ENCODE measurements at places on chromosomes 4 and X.

DNA sequence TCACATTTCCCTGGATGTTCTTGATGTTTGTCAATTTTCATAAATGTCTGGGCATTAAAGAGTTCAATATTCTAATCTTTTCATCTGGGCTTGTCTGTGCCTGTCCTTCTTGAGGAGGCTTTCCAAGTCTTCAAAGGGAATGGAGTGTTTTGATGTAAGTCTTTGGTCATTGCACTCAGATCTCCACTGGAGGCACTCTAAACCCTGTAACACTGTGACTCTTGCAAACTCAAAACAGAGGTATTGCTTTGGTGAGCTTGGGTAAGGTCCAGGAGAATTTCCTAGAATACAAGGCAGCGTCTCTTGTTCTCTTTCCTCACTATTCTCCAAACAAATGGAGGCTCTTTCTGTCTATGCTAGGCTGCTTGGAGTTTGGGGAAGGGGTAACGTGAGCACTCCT lies 1118.1 kb upstream of the PABPC4L start:
- DNase-seq, result no peak

- no peak for DNase-seq
Observed at GRCh38 chr4:72666910-72667309, 97.9 kb upstream of the ADAMTS3 start.

DNA sequence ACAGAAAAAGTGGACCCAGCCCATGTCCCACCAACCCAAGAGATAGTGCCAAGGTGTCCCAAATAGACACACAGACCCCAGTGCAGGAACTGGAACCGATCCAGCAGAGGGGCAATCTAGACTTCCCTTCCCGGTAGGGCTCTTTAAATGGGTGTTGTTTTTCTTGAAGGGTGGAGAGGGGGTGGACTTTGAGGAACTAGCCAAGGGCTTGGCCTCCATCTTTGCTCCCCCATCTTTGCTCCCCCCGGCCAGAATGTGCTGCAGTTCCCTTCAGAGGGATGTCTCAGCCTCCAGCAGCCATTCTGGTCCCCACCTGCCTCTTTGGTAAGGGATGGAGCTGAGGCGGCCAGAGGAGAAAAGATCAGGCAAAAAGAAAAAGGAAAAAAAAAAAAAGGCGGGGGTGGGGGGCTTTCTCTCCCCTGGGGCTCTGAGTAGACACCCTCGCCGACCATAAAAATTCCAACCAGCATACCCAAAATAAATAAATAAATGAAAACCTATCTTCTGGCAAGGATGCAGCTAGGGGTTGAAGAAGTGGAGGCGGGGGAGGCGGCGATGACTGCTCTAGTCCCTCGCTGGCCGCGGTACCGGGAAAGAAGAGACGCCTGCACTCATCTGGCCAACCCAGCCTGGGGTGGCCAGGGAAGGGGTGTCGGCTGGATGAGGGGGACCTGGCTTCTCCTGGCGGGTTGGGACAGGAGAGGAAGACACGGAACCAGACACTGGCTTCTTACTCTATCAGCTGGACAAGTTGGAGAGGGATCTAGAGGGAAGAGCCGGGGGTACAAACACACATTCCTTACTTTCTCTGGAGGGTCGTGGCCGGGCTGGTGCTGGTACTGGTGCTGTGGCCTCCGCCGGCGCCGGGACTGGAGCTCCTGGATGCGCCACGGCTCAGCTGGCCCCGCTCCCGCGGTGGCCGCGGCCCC lies 38.5 kb upstream of the IQSEC2 start:
- no peak for DNase-seq

DNA sequence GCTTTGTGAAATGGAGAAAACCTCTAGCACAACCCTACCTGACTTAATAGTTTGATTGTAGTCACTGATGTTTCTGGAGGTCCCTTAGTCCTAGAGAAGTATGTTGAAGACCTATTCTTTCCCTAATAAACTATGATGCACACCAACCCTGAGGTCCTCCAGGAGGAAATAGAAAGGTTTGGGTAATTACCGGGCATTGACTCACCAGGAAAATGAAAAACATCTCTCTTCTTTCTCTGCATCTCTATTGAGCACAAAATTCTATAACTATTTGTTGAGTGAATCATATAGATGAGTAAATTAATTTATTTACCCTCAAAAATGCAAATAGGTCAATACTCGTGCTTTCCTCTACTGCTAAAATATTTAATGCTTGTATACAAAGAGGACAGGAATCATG lies 582.4 kb upstream of the FAM241A start:
- no peak for DNase-seq

GRCh38 chr4:85955620-85956292 lies 404.1 kb downstream of the MAPK10 start:
- no peak for DNase-seq

GRCh38 chr4:171256223-171256622 lies 557.0 kb upstream of the GALNTL6 start:
- DNase-seq, result no peak

DNA sequence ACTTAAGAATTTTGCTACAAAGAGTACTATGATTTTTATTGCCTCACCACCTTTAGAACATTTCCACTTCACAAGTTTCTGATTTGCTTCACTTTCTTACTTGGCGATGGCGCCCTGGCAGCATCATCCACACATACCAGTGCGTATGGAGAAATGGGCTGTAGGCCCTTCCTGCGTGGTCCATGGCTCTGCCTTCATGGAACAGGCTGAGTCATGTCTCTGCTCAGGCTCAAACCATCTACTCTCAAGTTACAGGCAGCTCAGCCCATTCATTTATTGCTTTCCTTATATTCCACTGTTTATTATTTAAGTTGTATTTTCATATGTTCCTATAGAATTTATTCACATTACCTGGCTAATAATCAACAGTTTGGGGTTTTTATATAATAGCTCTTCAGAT lies 21.1 kb downstream of the CASP3 start:
- no peak for DNase-seq

DNA sequence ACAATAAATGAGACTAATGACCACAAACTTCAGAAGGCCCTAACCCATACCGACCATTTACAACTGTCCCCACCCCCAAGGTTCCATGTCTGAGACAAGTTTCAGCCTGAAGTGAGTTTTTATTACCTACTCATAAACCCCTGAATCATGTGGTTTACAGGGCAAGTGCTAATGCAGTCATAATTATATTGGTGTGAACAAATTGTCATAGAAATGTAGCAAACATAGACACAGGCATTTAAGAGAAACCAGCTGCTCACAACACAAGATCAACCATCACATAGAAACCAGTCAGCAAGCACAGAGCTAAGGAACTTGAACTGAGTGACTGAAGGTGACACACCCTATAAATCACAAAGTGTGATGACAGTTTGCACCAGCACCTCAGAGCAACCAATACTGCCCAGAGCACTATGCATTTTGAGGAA lies 173.8 kb upstream of the MID1 start:
- no peak for DNase-seq

GRCh38 chrX:42128587-42128986 lies 205.2 kb upstream of the CASK start:
- no peak for DNase-seq

GRCh38 chr4:15451866-15452765 lies 17.6 kb upstream of the CC2D2A start:
- no peak for DNase-seq

- DNase-seq, result peak; percentile 3
Observed at GRCh38 chrX:108699368-108699767, 37.0 kb downstream of the IRS4 start.

GRCh38 chrX:53049127-53049517 lies 533 bp downstream of the GPR173 start:
- DNase-seq, result no peak

DNA sequence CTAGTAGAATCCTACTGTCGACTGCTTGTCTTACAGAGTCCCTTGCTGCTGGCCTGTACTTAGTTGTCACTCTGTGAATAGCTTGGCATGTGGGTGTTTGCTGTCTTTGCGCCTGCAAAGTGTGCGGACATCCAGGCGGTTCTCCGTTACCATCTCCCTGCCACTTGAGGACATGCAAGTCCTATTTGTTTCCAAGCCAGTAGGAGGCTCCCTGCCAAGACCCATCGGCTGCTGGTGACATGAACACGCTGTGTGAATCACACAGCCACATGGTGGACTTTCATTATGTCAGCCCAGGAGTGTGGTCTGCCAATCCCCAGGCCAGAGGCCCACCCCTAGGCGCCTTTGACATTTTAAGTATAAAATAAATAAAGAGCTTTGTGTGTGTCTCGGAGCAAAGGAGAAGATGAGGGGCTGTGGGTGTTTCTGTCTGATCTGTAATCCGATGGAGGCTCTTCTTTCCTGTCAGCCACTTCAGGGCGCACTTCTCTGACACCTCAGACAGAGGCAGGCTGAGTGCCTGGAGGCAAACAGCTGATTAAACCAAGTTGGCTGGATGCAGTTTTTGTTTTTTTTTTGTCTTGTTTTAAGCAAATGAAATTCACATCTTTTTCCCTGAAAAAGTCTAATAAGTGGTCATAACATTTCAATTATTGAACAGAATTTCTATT lies 51.5 kb downstream of the ALPK1 start:
- no peak for DNase-seq

- no peak for DNase-seq
Observed at GRCh38 chr4:155237567-155237966, 29.1 kb downstream of the NPY2R start.

GRCh38 chr4:78179196-78179595 lies 122.1 kb downstream of the FRAS1 start:
- no peak for DNase-seq

GRCh38 chr4:110613745-110614144 lies 9.1 kb downstream of the PITX2 start:
- DNase-seq, result no peak

DNA sequence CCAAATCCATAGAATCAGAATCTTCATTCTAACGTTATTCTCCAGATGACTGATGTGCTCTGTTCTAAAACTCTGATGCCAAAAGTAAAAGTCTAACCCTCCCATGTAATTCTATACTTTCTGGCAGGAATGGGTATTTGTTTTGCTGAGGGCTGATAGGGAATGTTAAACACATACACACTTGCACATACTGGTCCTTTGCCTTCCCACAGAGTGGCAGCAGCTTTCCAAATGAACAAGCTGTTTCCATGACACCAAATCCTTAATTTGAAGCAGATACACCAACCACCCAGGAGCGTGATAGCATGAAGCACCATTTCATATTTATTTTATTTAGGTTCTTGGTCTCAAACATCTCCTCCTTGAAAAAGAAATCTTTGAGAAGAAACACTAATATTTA lies 155.5 kb upstream of the PRDX4 start:
- no peak for DNase-seq

DNA sequence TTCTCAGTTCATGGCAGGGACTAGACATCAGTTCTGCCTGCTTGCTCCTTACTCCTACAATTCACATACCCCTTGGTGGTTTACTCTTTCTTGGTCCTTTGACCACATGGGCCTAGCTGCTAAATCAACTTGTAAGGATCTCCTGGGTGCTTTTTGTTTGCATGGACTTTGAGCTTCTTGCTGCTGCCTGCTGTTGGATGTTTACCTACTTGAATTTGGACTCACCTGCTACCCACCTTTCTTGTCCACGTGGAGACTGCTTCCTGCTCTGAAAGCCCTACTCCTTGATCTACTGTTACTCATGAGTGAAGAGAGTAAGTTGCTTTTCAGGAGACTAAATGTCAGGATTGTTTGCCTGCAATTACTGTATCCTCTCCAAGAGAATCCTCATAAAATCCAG lies 15.2 kb upstream of the ARHGAP24 start:
- DNase-seq, result no peak

DNA sequence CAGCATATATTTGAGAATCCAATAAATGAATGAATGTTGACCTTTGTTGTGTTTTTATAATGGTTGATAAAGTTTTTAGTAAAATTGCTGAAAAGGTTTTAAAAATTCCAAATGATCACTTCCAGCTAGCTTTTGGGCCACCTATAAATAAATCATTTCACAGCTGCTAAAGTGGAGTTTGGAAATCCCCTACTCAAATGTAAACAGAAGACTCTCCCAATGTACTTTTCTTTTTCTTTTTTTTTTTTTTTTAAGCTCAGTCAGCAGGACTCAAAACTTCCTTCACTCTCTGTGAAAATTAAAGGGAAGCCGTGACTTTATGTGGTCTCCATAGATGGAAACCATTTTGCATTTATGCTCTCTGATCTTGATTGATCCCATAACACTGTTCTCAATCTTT lies 45.2 kb downstream of the CXCL13 start:
- DNase-seq, result no peak

GRCh38 chr4:170652571-170652970 lies 562.8 kb upstream of the AADAT start:
- DNase-seq, result no peak

DNA sequence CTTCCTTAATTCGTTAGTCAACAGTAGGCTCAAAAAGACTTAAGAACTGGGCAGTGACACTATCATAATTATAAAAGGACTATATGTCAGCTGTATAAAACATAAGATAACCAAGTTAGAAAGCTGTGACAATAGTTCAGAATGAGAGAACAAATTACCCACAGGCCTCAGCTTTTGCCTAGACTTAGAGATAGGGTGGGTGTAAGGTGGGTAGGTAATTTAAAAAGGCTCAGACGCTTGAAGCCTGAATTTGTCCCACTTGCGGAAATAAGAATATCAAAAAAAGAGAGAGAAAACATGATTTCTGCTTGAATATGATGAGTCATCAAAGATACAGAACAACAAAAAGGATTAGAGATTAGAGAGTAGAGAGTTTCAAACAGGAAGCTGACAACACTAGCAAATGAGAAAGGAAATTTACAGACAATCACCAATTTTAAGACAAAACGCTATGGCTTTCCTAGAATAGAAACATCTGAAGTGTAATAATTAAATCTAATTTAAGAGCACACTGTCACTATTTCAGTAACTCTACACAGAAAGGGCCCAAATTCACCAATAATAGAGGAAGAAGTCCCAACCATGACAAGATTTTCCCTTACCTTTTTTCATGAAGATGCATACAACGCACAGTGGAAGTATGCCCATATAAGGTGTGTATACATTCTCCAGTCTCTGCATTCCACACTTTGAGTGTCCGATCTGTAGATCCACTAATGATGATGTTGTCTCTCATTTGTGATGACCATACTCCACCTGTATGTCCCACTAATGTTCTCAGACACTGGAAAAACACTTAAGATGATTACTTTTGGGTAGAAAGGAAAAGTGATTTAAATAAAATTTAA lies 208.1 kb downstream of the FBXW7 start:
- DNase-seq, result no peak
